ENCODE measurements at places on chromosomes 12 and 14.

DNA sequence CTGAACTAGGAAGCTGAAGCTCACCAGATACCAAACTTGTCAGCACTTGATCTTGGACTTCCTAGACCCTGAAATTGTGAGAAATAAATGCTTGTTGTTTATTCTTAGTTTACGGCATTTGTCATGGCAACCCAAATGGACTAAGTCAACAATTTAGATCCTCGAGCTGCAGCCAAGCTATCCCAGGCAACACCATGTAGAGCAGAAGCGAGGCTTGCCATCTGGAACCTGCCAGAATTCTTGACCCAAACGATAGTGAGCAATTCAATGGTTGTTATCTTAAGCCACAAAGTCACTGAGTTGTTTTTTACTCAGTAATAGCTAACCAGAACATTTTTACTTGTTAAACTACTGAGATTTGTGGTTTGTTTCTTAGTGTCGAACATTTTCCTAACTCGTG is 458.5 kb upstream of the FLRT2 start:
- no peak for DNase-seq

DNA sequence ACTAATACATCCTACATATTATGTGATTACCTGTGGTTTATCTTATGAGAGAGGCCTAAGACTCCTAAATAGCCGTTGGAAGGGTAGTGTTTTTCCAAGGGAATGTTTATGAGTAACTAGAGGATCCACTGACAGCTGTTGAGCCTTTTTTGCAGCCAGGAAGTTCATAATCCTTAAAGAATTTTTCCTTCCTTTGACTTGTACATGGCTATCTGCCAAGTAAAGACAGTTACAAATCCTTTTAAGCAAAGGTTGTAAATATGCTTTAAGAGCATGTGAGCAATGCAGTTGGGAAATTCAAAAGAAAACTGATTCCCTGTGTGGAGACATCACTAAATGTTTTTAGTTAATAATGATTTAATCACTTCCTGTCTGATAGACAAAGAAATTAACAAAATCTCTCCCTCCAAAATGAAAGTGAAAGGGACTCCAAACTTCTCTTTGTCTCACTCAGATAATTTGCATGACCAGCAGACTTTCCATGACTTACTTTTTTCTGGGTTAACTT is 333.8 kb downstream of the PDZRN4 start:
- peak; percentile 84 for DNase-seq

GRCh38 chr12:45774508-45775162 is 45.1 kb downstream of the ARID2 start:
- DNase-seq: no peak

- DNase-seq: no peak
These were observed 209.4 kb downstream of the RASSF9 start for GRCh38 chr12:85626784-85627171.

GRCh38 chr14:68040633-68041369 is 221.2 kb downstream of the RAD51B start:
- no peak for DNase-seq

DNA sequence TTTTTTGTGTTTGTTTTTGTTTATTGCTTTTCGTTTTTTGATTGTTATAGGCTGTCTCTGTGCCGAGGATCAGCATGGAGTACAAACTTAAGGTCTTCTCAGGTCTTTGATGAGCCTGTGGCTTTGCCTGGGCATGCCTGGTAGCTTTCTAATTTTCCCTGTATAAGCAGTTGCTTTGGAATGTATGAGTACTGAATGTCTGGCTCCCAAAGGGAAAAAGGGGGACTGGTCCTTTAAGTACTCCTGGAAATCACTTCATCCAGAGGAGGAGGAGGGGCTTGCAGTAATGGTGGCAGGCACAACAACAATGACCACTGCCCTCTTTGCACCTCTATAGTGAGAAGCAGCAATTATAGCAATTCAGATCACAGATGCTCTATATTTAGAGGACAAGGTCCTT is 67.6 kb upstream of the TTC7B start:
- no peak for DNase-seq

DNA sequence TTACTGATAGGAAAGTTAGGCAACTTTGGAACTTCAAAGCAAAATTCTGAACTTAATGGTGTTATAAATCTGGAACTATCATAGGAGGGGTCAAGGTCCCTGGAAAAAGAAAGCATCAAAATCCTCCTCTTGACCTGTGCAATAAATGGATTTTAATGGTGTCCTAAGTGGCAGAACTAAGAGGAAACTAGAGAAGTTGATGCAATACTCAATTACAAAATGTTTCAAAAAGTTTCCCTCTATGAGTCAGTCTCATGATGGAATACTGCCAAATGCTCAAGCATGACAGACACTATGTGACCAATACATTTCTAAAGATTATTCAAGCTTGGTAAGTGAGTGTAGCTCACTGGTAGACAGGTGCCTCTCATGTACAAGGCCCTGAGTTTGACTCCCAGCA is 47.7 kb upstream of the ERGIC2 start:
- peak; percentile 11 for DNase-seq

DNA sequence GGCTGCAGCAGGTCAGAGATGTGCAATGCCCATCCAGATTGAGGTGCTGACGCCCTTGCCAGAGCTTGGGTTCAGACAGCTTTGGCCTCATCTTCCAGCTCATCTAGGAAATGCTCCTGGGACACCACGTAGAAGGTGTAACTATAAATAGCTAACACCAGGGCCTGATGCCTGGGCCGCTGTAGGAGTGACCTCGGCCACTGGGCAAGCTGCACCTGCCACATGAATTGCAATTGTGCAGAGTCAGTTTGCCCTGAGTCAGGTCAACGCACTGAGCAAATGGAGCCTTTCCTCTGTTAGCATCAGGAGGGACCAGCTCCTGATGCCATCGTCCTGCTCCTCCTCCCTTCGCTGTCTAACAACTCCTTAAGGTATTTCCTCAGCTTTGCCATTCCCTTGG is 17.4 kb upstream of the DNM1L start:
- no peak for DNase-seq

- no peak for DNase-seq
These were observed 122.0 kb upstream of the SEL1L start for GRCh38 chr14:81655423-81656314.

- no peak for DNase-seq
These were observed 3.1 kb downstream of the BCAT1 start for GRCh38 chr12:24945845-24946244.
